Hepatocyte (in vitro differentiated cells): ENCODE measurements at places on chromosomes 11 and 22.

DNA sequence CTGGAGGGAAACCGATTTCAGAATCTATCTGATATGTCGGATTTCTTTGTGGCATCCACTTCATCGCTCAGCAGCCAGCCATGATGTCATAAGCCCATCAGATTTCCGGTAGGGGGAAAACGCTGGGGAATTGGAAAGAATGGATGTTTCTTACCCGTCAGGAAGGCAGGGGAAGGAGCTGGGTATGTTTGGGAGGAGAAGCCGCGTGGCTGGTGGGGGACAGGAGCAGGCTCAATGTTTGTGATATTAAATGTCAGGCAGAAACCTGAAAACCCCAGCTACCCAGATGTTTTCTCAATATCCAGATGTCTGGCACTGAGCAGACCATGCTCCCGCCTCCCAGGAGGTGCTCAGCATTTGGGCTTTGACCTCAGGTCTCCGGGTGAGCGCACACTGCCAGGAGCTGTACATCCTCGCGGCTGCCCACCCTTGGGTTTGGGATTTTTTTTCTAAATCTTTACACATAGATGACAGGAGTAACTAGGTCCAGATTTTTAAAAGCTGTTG lies 67.5 kb downstream of the NFAM1 start:
- no peak for DNase-seq

DNA sequence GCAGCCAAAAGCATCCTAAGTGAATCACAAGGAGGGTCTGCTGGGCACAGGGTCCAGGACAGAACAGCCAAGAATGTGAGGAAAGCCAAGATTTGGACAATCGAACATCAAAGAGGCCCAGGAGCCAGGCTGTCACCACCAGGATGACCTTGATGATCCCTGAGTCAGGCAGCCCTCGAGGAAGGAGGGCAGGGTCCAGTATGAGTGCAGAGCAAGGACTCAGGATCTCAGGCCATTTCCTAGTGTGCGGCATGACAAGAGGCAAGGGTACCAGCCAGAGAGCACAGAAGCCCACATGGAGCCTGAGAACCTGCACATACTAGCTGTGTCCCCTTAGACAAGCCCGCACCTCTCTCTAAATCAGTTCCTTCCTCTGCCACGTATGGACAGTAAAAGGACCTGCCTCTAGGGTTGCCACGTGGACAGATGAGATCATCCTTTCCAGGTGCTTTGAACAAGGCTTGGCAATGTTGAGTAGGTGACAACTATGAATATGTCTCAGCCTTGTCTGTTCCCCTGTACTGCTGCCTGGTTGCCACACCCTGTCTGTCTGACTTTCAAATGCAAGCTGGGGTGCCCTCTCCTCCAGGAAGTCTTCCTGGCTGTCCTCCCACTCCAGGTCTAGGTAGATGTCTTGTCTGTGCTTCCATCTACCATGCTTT lies 32.2 kb upstream of the ISX start:
- no peak for DNase-seq

DNA sequence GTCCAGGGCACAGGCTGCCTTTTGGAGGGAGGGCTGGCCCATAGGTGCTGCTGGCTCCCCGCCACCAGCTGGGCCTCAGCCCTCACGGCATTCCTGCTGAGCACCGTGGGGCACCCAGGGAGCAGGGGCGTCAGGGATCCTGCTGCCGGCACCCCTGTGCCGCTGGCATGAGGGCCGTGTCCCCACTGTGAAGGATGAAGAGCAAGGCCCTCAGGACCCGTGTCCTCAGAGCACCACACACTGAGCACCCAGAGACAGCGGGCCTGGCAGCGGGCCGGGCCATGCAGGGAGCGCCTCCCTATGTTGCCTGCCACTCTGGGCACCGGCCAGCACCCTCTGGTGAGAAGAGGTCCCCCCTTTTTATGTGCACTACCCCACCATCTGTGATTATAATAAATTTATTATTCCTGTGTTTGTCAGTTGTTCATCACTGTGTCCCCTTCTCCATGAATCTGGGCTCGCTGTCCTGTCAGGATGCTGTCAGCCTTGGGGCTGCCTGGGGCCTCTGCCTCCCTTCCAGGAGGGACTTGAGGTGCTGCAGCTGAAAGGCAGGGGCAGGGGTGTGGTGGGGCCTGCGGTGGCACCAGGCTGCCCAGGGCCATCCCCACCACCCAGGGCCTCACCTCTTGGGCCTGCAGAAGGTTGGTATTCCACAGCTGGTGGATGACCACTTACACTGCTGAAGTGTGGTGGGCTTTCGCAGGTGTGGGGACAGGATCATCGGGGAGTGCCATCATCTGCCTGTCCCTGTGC lies 80.0 kb downstream of the MED15 start:
- DNase-seq, result no peak

DNA sequence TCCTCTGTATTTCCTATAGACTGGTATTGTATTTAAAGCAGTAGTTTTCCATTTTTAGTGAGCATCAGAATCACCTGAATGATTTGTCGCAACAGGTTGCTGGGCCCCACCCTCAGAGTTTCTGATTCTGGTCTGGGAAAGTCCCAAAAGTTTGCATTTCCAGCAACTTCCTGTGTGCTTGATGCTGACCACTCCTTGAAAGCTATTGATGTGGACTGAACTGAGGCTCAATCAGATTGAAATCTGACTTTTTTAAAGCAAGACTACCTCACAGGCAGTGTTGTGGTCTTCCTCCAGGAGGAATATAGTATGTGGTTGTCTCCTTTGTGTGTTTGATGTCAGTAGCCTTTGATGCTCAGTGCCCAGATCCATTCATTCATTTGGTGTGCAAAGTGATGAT lies 17.2 kb upstream of the MPZL2 start:
- no peak for DNase-seq

- DNase-seq, result no peak
Observed at GRCh38 chr11:134539285-134539684, 127.2 kb upstream of the B3GAT1 start.

GRCh38 chr22:36160499-36160942 lies at the start of gene APOL3:
Gene APOL3 (minus strand): TSS chr22:36160755. CDS start chr22:36149055, 11,700 bp downstream.
- DNase-seq, result no peak

- no peak for DNase-seq
Observed at GRCh38 chr11:125327518-125328224, 163.1 kb downstream of the PKNOX2 start.

DNA sequence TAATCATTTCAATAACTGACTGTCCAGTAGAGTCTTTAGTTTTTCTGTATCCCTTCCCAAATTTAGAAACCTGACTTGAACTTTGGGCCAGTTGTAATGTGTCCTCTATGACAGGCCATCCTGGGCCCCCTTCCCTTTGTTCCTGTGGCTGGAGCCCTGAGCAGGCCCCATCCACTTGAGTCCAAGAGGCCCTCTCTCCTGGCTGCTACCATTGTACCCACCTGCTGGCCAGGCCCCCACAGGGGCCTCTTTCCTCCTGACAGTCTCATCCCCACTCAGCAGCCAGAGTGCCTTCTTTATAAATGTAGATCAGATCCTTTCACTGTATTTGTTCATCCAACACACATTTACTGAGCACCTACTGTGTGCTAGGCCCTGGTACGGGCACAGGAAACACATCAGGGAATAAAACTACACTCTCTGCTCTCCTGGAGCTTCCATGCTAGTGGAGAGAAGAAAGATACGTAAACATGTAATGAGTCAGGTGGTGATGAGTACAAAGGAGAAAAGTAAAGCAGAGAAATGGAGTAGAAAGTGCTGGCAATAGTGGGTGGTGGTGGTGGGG lies 2.7 kb upstream of the LRP5 start:
- DNase-seq, result no peak

DNA sequence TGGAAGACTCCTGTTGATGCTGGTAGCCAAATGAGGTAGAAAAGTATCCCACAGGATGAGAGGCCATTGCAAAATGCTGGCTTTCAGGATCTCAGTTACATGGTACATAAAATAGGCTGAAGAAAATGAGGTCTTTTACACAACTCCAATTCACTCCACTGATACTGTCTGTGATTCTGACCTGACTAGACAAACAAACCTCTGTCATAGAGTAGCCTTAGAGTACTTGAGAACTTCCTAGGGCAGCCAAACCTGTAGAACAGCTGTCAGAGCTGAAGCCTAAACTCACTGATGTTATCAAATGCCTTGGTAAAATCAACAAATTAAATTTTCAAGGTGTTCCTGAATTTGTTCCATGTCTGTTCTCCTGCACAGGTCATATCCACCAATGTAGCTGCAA lies 26.2 kb upstream of the POGLUT3 start:
- no peak for DNase-seq
